Right kidney (tissue), 9 donors: ENCODE measurements at places on chromosomes 7 and 10.

GRCh38 chr7:132437730-132438129 lies 138.5 kb downstream of the PLXNA4 start:
- DNase-seq = no peak

GRCh38 chr7:20217193-20217948 lies at the start of gene MACC1:
Gene MACC1, minus strand, starts transcription at chr7:20217384. Its CDS starts 55,522 bp downstream, at chr7:20161862.
- peak; percentile 34 for DNase-seq

DNA sequence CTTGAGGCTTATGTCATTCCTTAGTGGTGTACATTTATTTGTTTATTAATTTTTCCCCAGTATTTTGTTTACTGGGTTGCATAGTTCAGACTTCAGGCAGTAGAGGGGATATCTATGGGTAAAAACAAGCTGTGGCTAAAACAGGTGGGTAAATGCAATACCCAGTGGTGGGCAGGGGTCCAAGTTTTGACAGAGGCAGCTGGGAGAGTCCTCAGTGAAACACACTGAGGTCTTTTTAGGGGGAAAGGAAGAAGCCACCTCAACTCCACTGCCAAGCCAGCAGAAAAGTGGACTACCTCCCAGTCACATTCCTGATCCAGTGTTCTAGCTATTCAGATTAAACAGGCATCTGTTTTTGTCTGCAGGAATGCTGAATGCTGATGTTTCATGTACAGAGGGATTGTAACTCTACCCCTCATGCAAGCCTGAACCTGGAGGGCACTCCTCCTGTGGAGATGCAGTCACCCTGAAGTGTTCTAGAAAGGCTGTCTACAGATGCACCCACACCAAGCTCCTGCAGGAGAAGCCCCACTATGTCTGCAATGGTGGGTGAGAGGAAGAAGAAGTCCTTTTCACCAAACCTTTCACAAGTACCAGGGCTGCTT lies 757.8 kb downstream of the INHBA start:
- no peak for DNase-seq

GRCh38 chr10:56653289-56653688 lies 292.2 kb upstream of the ZWINT start:
- DNase-seq = no peak

DNA sequence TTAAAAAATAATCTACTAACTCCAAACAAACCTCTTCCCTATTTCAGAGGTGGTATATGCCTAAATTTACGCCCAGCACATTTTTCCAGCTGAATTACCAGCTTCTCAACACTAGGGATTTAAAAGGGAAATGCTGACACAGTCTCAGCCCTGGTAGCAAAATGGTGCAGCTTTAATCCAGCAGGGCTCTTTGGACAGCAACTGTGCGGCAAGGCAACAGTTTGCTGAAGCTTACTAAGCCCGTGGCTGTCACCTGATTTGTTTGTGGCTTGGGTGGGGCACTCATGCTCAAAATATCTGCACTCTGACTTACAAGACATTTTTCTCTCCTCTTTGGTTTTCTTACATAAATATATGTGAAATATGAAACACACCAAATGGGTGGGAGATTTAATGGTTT lies 206.7 kb downstream of the POU6F2 start:
- no peak for DNase-seq

DNA sequence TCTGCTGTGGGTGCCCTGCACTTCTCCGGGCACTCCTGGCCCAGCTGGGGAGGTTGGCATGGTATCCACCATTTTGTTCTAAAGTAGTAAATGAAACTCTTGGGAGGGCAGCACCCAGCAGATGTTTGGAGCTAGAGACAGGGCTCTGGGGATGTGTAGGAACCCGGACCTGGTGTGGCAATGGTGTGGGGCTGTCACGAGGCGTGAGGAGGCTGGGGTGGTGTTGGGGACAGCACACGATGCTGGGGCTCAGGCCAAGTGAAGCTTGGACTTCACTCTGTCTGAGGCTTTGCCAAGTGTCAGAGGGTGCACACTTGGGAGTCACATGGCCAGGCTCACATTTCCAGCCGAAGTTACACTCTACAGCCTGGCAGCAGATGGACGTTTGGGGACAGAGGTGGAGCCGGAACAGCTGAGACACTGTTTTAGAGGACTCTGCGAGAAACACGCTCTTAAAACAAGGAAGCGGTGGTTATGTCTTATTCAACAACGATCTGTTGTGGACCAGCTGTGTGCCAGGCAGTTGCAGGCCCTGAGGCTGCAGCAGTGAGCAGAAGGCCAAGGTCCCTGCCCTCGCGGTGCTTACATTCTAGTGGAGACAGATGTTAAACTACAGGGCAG lies 118.2 kb downstream of the CUX1 start:
- no peak for DNase-seq

DNA sequence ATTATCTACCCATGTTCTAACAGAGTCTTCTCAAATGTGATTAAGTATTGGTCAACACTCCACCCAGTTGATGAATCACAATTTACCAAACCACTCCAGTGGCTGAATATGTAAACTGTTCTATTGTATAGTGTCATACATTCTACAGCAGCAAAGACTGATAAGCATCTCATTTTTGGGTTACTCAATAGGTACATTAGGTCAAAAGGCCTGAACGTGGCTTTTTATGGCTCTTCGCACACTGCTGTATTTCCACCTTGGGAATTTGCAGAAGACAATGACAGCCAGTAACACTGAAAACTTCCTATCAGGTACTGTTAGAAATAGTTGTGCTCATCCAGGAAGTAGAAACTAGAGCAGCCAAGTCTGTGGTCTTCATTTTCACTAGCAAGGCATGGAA lies 166.9 kb downstream of the GLI3 start:
- no peak for DNase-seq

DNA sequence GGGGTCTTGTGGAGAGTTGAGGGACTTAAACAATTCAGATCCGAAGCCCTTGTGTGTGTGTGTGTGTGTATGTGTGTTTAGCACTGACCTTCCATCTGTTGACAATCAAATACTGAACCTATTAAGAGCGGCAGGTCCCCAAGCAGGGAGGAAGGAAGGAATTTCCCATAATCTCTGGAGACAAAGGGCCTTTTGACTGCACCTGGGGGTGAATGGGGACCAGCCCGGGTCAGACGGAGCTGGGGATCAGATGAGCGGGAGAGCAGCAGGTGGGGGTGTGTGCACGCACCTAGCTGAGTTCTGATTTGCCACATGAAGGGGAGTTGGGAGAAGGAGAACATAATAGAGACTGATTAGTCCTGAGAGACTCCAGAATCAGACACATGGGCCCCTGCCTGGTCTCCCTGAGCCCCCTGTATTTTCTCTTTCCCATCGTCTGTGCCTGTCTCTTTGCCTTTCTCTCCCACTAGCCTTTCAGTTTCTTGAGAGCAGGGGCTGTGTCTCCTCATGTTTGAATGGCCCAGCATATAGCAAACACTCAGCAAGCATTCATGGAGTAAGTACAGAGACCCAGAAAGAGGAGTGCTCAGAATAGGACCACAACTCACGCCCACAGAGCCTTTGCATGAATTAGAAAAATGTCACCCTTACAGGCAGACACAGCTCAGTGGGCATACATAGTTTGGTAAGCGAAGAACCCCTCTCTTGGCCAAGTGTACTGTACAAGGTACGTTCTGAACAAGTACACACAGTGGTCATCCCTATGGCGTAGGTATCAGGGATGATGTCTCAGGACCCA lies 288.3 kb upstream of the HABP2 start:
- DNase-seq = no peak

GRCh38 chr7:15430911-15431310 lies 130.9 kb downstream of the AGMO start:
- no peak for DNase-seq

DNA sequence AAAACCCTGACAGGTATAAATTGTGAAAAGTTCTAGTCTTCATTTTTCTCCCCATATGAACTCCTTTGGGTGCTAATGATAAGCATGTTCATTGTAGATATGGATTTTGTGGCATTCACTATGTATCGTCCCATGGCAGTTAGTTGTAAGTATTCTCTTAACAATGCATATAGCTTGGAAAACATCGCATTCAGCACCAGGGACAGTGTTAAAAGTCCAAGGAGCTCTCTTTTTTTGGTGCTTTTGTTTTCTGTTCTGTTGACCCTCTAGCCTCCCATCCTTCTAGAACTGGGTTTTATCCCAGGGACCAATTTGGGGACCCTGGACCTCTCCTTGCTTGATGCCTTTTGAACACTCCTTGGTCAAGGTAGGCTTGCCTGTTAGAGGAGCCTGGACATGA lies 37.7 kb downstream of the INSYN2A start:
- DNase-seq = no peak

DNA sequence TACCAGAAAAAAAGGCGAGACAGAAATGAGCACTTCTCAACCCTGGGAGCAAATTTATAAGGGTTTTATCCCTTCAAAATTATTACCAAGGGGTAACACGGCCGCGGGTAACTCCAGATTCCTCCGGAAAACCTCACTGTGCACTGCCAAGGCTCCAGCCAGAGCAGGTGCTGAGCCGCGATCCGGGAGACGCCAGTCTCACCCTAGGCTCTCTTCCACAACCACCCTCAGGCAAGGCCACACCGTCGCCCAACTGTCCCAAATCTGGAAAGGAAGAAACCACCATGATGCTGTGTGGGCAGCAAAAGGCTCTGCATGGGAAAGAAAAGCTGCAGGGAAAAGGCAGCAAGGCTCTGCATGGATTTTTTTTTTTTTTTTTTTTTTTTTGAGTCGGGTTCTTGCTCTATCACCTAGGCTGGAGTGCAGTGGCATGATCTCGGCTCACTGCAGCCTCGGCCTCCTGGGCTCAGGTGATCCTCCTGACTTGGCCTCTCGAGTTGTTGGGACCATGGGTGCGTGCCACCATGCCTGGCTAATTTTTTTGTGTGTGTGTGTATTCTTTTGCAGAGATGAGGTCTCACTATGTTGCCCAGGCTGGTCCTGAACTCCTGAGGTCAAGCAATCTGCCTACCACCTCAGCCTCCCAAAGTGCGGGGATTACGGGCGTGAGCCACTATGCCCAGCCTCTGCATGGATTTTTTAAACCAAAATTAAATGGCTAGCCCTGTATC lies 39.0 kb downstream of the MAD1L1 start:
- no peak for DNase-seq

- DNase-seq = no peak
Measured at GRCh38 chr7:101832685-101833375, 15.4 kb downstream of the CUX1 start.

DNA sequence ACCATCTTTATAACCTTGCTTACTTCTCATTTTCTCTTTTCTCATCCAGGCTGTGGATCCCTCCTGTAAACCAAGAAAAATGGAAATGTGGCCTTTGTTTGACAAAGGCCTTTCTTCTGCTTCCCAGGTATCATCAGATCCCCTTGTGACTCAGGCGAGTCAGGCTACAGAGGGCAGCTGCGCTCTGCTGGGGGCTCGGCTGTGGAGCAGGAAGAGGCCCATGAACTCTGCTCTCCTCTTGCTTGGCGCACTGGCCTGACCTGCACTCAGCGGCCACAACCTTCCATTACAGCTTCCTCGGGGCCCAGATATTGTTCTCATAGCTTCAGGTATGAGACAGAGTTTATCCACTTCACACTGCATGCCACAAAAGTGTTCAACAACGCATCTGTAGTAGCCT lies 457.6 kb upstream of the COBL start:
- no peak for DNase-seq

GRCh38 chr10:13673156-13673555 lies 86.4 kb downstream of the PRPF18 start:
- DNase-seq = peak; percentile 49

GRCh38 chr7:38292442-38292841 lies 19.0 kb upstream of the TARP start:
- DNase-seq = no peak

DNA sequence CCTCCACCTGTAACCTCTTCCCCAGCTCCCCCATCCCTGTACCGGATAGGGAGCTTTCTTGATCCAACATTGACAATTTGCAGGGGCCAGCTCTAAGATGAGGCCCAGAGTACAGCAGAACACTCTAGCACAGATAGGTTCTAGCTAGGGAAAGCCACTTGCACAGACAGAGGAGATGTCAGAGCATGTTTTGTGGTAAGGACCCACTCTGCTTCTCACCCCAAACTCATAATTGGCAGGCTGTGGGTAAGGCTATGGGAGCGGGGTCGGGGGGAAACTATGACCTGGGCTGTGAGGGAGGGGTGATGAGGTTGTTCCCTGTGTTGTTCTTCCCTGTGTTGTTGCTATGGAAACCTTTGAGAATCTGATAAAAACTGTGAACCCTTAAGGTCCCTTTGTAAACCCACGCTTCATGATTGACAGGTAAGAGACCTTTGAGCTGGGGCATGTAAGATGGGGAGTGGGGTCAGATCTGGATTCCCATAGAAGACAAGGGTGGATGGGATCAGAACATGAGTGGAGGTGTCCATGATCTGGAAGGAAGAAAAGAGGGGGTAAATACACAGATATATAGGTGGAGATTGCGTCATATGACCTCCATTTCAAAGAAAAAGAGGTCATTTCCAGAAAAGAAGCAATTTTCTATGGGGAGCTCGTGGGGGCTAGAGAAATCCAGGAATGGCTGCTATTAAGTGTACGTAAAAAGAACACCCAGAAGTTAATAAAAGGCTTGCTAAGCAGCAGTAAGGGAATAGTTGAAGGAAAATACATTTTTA lies 4.0 kb downstream of the CALD1 start:
- no peak for DNase-seq

GRCh38 chr10:94626476-94626875 lies 57.1 kb upstream of the CYP2C18 start:
- no peak for DNase-seq

DNA sequence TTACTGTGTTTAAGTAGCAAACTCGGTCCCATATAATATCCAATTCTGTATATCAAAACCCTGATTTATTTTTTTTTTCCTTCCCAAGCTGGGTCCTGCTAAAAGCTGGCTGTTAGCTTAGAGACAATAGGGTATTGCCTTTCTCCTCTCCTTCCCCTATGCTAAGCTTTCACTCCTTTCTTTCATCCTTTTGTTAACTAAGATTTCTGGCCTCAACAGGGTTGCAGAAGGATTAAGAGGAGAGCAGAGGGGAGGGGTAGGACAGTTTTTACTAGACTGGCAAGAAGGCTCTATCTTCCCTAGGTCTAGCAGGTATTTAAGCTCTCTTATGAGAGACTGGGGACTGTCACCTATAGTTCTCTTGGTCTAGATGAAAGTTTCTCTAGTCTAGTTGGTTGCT lies 229.2 kb downstream of the KCND2 start:
- DNase-seq = no peak

DNA sequence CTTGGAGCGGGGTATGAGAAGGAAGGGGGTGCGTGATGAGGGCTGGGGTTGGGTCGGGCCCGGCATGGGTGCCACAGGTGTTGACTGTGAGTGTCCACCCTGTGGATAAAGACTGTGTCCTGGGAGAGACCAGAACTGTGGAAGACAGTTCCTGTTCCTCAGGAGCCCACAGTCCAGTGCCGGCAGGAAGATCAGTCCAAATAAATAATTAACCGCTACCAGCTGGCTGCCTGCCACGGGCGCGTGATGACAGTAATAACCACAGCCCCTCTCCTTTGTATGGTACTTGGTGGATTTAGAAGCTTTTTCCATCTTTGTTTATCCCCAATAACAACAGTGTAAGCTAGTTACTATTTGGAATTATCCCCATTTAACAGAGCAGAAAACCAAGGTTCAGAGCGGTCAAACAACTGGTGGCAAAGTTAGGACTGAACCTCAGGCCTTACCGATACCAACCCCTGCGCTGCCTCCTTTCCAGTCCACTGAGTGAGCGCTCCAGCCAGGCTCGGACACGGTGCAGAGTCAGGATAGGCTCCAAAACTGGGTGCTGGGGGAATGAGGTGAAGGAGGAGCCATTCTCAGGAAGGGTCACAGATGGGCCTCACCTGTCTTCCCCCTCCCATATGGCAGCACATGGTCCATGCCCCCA lies 5.1 kb downstream of the ZMIZ1 start:
- DNase-seq = no peak

GRCh38 chr10:125260260-125260659 lies 99.9 kb upstream of the CTBP2 start:
- DNase-seq = no peak

GRCh38 chr10:51092402-51092801 lies 18.1 kb downstream of the PRKG1 start:
- DNase-seq = no peak
